ENCODE measurements at places on chromosomes 4 and X. TPM values are rescaled to one million over a fixed set of nuclear protein-coding genes. Genes with fewer than 3 reads are reported as not detected.

Gene LAP3
- 86.6 TPM for polyA plus RNA-seq

GRCh38 chr4:165379678-165380064 is 863 bp downstream of the CPE start:
- no peak for DNase-seq

Gene GATA1
- polyA plus RNA-seq, result 0.26 TPM

Gene NAT8L
- polyA plus RNA-seq, result 6.0 TPM

DNA sequence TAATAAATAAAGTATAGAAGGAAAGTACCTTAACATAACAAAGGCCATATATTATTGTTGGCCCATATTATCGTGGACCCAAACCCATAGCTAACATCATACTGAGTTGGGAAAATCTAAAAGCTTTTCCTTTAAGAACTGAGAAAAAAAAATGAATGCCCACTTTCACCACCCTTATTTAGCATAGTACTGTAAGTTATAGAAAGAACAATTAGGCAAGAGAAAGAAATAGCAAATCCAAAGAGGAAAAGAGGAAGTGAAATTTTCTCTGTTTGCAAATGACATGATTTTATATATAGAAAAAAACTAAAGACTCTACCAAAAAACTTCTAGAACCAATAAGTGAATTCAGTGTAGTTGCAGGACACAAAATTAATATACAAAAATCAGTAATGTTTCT is 1854.6 kb downstream of the PCDH7 start:
- no peak for DNase-seq

GRCh38 chr4:188370777-188371176 is 231.5 kb downstream of the TRIML1 start:
- DNase-seq, result no peak

Gene KLHL2
- polyA plus RNA-seq, result 14.1 TPM

GRCh38 chrX:51440365-51440764 is 56.0 kb downstream of the NUDT11 start:
- no peak for DNase-seq

DNA sequence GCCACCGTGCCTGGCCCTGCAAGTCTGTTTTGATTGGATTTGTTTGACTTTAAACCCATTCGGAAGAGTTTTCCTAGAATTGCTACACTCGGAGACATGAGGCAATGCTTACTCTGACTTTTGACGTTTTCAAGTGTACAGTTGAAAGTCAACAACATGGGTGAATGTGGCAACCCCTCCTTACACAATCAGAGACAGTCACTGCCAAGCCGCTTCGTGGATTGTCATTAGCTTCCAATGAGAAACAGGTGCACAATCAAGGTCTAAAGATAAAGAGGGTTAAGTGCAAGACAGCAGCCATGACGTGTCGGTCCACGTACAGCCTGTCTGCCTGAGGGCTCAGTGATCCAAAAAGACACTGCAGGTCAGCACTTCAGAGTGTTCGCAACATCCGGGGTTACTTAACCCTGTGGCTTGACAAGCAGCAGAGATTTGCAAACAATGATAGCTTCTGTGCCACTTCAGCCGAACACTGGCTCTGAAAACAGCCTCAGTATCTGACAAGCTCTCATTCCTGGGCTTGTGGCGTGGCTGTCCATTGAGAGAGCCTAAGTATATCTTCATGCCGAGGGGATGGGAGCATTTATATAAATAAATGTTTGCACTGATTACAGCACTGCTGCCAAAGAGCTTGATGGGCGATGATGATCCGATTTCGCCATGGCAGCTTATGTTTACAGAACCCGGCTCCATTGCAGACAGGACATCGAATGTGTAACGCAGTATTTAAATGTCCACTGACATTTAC is 180.0 kb downstream of the DHRSX start:
- no peak for DNase-seq

DNA sequence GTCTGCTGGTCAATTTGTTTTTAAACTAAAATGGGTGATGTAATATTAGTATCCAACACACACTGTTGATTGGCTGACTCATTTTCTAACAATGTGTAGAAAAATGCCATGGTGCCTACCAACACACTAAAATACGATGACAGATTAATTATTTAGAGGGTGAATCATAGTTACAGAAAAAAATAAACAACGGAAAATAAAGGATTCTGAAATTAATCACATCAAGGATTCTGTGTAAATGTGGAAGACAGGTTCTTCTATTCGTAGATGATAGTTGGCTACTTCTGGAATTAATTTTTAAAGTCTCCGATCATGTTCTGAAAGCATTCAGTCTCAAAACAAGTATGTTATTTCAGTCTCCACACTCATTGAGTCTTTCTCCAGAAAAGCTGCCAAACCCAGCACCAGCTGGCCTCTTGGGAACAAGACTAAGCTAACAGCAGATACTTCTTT is 8.2 kb upstream of the IQCM start:
- DNase-seq, result no peak

DNA sequence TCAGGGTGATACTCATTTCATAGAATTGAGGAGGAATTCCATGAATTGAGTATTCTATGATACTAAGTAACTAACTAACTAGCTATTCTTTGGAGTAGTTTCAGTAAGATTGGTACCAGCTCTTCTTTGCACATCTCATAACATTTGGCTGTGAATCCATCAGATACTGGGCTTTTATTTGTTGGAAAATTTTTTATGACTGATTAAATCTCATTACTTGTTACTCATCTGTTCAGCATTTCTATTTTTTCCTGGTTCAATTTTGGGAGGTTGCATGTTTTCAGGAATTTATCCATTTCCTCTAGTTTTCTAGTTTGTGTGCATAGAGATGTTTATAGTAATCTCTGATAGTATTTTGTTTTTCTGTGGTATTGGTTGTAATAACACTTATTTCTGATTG is 70.8 kb upstream of the FREM3 start:
- no peak for DNase-seq

DNA sequence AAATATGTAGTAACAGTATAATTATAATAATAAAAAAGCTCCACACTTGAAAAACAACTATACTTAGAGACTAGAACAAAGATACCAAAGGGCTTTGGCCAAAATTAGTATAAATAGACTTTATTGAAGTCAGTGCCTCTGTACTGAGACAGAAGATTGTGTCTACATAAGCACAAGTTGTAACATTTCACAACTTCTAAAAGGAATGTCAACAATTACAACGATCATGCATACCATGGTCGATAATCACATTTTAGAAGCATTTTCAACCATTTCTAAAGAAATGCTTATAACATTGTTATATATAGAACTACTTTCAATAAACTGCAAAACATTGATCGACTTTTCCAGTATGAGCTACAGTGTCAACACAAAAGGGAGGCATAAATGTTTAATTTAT is 57.0 kb downstream of the DHX15 start:
- DNase-seq, result no peak

DNA sequence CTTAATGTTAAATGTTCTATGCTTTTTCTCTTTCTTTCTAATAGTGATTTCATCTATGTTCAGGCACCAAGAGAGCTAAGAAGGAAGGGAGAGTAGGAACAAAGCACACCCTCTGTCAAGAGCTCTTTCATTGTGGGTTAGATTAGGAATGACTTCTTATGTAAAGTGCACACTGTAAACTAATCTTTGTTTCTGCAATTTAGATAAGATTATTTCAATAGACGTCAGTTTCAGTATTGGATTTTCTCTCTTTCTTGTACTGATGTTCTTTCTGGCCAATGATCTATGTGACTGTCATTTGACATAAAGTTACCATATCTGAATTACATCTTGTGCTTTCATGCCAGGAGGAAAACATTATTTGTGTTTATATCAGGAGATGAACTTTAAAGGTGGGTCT is 48.2 kb downstream of the ATOH1 start:
- no peak for DNase-seq

GRCh38 chr4:100295792-100296191 is 105.5 kb upstream of the DDIT4L start:
- no peak for DNase-seq

GRCh38 chr4:25702848-25703247 is 47.2 kb downstream of the SLC34A2 start:
- DNase-seq, result no peak

GRCh38 chr4:10640561-10641201 is 43.9 kb downstream of the CLNK start:
- no peak for DNase-seq

Gene SPRY1
- polyA plus RNA-seq, result 118 TPM

Gene CACNA1F
- polyA plus RNA-seq, result 0.04 TPM

- no peak for DNase-seq
Observed at GRCh38 chr4:105780176-105780575, 71.6 kb downstream of the GSTCD start.

GRCh38 chr4:152937336-152938236 is 1.5 kb downstream of the FHDC1 start:
- no peak for DNase-seq

DNA sequence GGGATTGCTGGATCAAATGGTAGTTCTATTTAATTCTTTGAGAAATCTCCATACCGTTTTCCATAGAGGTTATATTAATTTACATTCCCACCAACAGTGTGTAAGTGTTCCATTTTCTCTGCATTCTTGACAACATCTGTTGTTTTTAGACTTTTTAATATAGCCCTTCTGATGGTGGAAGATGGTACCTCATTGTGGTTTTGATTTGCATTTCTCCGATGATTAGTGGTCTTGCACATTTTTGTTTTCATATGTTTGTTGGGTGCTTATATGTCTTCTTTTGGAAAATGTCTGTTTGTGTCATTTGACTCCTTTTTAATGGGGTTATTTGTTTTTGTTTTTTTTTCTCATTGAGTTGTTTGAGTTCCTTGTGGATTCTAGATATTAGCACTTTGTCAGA is 75.3 kb upstream of the PUDP start:
- DNase-seq, result no peak

Gene TLR10
- polyA plus RNA-seq, result 0.50 TPM

DNA sequence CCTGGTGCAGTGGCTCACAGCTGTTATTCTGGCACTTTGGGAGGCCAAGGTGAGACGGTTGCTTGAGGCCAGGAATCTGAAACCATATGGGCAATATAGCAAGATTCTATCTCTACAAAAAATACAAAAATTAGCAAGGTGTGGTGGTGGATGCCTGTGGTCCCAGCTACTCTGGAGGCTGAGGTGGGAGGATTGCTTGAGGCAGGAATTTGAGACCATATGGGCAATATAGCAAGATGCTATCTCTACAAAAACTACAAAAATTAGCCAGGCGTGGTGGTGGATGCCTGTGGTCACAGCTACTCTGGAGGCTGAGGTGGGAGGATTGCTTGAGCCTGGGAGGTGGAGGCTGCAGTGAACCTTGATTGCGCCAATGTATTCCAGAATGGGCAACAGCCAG is 2.3 kb downstream of the ADGRG4 start:
- no peak for DNase-seq

DNA sequence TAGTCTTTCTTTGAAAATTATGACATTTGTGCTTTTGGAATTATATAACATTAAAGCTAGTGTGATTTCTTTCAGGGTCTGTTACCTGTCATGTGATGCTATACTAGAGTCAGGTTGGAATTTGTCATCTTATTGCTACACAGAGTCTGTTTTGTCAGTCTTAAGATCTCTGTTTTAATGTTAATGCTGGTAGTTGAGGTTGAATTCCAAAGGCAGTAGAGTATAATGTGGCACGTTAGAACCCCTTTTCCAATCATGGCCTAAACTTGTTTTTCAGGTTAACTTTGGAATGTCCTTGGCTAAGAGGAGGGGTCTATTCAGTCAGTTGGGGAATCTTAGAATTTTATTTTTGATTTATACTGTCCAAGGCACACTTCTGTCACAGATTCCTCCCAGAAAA is 258.5 kb downstream of the PABPC4L start:
- no peak for DNase-seq

All from left renal pelvis (tissue), 4 donors.